Stimulated activated CD8-positive, alpha-beta memory T cell treated with anti-CD3 and anti-CD28 coated beads, Interleukin-7, amount 100 ng/mL, for 48 hours (primary cell): ENCODE measurements at places on chromosomes 1 and 21.

DNA sequence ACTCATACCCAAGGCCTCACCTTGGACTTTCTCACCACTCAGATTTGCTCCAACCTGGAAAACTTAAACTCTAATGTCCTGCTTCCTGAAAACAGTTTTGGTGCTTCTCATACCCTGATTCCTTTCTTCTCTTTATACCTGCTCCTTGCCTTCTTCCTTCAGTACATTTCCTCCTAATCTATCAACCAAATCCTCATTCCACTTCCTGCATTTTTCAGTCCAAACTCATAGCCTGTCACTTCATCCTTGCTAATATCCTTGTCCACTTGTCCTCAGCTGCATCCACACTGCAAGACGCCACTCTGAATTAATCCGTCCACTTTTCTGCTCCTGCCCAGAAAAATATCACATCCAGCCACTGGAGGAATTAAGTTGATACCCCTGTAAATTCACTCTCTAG, 25.9 kb downstream of the PPP1R15B start:
- DNase-seq: no peak

- DNase-seq: no peak
These were observed 190.5 kb downstream of the SEC16B start for GRCh38 chr1:177779166-177779965.

DNA sequence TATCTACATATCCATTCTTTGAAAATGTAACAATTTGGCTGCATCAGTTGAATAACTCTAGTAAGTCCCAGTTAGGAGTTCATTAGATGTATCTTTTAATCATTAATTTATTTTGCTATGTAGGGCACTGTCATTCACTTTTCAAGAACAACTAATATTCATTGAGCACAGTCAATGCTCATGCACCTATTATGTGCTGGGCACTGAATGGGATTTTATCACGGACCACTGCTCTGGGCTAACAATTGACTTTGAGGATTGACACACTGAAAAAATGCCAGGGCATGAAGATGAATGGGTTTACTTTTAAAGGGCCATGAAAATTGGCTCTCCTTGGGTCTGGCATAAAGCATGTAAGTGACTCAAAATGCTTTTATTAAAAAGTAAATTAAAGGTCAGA, 375.2 kb downstream of the PLPP3 start:
- no peak for DNase-seq

DNA sequence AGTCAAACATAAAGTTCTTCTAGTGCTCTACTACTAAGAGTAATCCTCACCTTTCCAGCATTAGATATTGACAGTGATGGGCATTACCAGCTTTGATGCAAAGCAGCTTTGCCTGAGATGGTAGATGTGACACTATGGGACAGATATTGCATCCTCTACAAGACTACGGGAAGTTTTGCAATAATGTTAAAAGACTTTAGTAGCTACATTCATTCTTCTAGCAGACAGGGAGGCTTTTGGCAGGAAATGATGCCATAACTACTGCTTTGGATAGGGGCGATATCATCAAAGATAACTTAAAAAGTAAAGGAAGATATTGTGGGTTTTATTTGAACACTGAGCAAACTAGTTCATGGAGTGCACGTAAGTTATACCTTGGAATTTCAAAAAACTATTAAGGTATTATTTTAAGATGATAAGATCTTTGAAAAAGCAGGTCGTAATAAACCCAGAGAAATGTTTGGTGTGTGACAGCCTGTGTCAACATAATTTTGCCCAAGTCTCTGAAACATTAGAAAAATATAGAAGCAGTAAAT, 368.3 kb upstream of the TMPRSS15 start:
- DNase-seq: no peak

DNA sequence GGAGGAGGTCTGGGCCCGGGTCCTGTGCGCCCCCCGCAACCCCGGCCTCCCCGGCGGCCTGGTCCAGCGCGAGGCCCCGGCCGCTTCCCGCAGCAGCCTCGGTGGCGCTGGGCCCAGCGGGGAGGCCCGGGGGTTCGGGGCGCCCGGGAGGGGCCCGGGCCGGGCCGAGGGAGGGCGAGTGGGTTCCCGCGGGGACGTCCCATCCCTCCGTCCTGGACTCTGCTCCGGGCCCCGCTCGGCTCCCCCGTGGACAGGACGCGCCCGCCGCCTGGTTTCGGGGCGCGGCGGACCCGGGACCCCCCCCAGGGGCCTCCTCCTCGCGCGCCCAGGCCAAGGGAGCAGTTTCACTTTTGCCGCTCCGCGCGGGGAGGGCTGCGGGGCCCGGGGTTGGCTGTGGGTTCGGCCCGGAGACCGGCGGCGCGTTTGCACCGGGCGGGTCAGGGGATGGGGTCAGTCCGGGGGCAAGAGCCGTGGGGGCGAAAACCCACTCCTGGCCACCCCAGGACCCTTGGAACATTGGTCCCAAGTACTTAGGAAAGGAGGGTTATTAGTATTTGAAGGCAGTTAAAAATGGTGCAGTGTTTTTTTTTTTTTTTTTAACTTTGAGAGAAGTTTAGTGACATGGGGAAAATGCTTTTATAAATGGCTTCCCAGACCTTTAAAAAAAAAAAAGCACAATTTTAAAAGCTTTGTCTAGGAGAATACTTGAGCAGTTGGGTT, 677 bp downstream of the AGPAT3 start:
- DNase-seq: no peak

- DNase-seq: no peak
These were observed 557.5 kb downstream of the PTPRU start for GRCh38 chr1:29793653-29794348.

GRCh38 chr1:205306929-205307566, 14.5 kb downstream of the NUAK2 start:
- DNase-seq: no peak

- no peak for DNase-seq
These were observed 1.4 kb upstream of the KLHL21 start for GRCh38 chr1:6603915-6604558.

DNA sequence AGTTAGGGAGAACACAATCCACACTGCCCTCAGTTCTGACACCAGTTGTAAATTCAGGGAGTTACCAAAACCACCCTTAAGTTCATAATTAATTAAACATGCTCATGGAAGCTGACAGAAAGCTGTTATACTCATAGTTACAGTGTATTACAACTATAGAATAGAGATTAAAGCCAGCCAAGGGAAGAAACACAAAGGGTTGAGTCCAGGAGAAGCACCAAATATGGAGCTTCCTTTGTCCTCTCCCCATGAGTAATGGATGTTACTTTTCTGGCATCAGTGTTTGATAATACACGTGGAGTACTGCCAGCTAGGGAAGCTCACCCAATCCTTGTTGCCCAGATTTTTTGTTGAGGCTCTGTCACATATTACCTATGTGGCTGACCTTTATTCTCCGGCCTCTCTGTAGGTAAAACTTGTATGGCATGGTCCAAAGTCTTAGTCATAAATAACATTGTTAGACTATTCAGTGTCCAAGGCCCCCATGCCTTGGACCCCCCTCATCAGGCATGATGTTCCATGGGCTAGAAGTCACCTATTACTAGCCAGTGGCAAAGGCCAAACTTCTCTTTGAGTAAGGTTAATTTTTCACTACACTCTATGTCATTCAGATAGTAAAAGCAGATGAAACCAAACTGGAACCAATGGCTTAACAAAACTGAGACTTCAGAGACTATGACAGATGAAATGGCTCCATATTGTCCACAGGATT, 175.7 kb downstream of the GPR52 start:
- DNase-seq: no peak

- no peak for DNase-seq
These were observed 37.1 kb upstream of the CSF1 start for GRCh38 chr1:109873278-109874175.

DNA sequence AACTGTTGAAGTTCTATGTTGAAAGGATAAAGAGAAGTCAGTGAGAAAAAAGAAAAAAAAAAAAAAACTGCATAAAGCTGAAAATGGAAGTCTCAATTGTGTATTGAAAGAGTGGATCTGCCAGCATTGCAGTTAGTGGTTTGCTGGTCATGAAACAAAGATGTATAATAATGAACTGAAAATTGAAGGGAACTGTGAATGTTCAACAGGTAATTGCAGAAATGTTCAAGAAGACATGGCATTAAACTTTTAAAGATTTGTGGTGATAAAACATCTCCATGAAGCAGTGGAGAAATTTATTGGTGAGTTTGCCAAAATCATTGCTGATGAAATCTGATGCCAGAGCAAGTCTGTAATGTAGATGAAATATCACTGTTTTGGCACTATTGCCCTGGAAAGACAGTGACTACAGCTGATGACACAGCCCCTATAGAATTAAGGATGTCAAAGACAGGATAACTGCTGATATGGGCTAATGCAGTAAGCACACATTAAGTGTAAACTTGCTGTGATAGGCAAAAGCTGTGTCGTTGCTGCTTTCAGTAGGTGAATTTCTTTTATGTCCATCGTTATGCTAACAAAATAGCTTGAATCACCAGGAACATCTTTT, 71.0 kb downstream of the RD3 start:
- DNase-seq: no peak

DNA sequence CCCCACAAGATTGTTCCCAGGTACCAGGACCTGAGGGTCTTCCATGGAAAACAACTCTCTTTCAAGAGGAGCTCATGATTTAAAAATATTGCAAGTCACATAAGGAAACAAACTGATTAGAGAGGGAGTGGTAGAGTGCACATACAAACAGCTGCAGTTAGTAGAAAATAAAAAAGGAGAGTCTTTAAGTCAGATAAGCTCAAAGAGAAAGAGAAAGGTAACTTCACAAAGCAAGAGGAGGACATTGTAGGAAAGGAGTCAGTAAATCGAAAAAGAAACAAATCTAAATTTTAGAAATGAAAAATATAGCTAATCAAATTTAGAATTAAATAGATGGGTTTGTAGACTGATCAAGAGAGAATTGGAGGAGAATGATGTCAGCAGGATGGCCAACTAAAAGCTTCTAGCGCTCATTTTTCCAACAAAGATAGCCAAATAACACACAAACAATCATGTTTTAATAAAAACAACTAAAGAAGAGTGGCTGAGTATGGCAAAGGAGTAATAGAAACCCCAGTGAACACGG, 86.1 kb upstream of the CD53 start:
- no peak for DNase-seq

DNA sequence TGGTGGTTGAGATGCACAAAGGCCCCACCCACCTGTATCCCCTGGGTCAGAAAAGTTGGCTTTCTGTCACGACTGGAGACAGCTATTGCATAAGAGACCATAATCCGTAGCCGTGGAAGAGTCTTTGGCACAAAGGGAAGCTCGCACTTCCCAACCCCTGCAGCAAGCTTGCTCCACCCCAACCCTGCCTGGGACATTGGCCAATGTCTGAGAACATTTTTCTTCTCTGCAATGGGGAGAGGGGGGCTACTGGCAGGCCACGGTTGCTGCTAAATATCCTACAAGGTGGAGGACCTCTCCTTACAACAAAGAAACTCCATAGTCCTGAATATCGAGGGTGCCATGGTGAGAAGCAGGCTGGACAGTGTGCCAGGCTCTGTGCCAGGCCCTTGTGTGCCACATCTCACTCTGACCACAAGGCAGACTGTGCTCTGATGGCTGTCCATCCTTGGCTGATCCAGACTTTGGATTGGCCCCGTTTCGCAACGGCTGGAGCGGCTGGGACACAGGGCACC, 104.1 kb downstream of the CSMD2 start:
- no peak for DNase-seq

DNA sequence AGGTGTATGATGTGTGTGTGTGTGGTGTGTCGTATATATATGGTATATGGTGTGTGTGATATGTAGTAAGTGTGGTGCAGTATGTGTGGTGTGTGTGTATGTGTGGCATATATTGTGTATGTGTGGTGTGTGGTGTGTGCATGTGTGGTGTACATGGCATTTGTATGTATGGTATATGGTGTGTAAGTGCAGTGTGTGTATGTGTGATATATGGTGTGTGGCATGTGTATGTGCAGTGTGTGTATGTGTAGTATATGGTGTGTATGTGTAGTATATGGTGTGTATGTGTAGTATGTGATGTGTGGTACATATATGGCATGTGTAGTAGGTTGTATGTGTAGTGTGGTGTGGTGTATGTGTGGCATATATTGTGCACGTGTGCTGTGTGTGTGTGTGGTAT, 74.9 kb downstream of the OLFML3 start:
- DNase-seq: no peak

GRCh38 chr1:204469304-204469703, 25.3 kb downstream of the PIK3C2B start:
- no peak for DNase-seq

DNA sequence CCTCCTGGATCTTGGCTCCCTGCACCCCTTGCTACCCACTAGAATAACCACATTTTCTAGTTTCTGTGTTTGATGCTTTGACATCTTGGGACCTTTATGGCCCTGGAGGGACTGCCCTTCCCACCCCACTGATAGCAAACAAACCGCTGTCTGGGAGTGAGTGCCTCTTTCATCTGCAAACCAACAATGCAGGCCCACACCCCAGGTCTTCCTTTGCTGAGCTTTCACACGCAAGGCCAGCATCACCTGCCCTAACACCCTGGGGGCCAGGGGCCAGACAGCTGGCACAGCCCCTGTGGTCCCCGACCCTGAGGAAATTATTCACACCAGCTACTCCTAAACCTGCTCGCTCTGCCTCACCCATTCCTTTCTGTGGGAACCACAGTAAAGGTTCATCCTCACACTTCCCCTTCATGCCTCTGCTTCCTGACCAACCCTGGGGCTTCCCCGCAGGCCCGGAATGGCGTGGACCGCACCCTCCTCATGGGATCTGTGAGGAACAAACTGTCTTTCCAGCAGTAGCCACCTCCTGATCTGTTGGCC, 15.4 kb downstream of the SLC2A7 start:
- no peak for DNase-seq
